RPMI8226 (cell line): ENCODE measurements at places on chromosomes 7 and 10.
A peak's percentile ranks its signal among the peaks of the same experiment; 100 is the strongest.

- DNase-seq = no peak
These were observed 167.4 kb downstream of the PTPN20 start for GRCh38 chr10:47078393-47079203.

DNA sequence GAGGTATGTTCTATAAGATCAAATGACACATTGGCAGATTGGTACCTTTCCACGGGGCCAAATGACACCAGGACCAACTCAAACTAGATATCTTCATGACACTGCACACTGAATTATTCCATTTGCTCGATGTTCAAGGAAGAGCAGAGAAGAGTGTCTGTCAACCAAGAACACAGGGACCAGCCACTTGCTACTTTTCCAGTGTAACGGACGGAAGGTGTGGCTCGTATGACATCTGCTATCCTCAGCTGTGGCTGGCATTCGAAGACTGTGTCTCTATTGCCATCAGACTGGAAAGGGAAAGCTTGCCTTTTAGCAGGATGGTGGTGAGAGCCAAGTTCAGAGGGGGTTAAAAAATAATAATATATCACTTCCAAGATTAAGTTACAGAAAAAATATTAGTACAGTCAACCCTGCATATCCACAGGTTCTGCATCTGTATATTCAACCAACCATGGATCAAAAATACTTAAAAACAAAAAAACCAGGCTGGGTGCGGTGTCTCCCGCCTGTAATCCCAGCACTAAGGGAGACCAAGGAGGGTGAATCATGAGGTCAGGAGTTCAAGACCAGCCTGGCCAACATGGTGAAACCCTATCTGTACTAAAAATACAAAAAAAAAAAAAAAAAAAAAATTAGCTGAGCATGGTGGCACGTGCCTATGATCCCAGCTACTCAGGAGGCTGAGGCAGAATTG is 237.1 kb downstream of the PRPF18 start:
- no peak for DNase-seq

GRCh38 chr7:10930551-10930950 is 43.1 kb upstream of the PHF14 start:
- DNase-seq = no peak

GRCh38 chr10:69656742-69657269 is 26.8 kb downstream of the FAM241B start:
- peak; percentile 73 for DNase-seq

DNA sequence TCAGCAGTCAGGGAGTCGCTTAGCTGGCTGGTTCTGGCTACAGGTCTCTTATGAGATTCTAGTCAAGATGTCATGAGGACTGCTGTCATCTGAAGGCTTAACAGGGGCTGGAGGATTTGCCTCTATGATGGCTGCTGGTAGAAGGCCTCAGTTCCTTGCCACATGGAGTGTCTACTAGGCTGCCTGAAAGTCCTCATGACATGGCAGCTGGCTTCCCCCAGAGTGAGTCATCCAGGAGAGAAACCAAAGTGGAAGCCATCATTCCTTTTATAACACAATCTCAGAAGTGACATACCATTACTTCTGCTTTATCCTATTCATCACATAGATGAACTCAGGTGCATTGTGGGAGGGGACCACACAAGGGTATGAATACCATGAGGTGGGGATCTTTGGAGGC is 75.1 kb downstream of the EXOC6 start:
- no peak for DNase-seq

- DNase-seq = no peak
These were observed 668.2 kb upstream of the IGFBP3 start for GRCh38 chr7:46589286-46589685.

GRCh38 chr7:151110941-151111645 is 24.8 kb downstream of the AGAP3 start:
- peak; percentile 84 for DNase-seq

DNA sequence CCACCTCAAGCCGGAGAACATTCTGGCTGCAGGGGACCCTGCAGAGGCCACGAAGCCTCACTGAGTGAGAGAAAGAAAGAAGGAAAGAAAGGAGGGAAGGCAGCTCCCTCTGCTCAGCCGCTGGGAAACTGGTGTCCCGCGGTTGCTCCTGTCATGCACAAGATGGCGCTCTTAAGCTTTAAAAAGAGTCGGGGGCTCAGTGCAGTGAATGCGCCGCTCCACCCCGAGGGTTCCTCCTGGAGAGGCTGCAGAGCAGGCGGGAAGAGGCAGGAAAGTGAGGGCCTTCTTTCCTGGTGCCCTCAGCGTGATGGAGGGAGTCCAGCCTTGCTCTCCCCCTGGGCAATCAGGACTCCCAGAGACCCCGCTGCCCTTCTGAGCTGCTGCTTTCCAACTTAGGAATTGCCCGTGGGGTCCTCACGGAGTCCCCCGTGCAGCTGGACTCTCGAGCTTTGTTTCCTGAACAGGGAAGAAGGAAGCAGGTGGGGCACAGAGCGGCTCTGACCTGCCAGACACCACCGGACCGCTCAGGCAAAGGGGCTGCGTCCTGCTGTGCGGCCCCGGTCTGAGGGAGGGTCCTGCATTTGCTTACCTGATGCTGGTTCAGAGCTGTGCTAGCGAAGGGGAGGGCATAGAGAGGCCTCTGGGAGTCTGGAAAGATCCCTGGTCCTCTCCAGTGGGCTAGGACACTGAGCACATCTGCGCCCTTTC is 141.9 kb upstream of the MKI67 start:
- DNase-seq = peak; percentile 32

GRCh38 chr7:90599038-90599437 is 2.9 kb downstream of the CDK14 start:
- DNase-seq = no peak

- no peak for DNase-seq
These were observed 36.0 kb upstream of the LAMB1 start for GRCh38 chr7:108038986-108039385.

DNA sequence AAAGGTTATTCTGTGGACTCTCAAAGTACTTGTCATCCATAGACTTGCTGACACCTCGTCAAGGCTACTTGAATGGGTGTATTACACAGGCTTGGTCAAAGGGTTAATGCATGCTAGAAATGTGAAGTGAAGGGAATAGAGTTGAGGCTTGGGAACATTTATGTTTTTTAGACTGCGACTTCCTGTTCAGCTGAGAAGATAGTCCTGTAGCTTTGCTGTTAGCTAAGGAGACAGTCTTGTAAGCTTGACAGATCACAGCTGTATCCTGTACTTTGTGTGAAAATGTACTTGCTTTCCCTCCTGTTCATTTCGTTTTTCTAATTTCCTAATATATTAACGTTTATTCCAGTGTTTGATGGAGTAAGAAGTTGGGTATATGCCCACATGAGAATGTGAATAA is 52.1 kb downstream of the ADD3 start:
- no peak for DNase-seq
